ENCODE measurements at places on chromosomes 2 and 18. TPM values are rescaled to one million over a fixed set of nuclear protein-coding genes. Genes with fewer than 3 reads are reported as not detected.

AQP12B gene
- not detected for total RNA-seq

LIMS4 gene
- not detected for total RNA-seq

DCDC2C gene
- not detected for total RNA-seq

TMEM178A gene
- not detected for total RNA-seq

TNFRSF11A gene
- 1.2 TPM for total RNA-seq

ITPRIPL1 gene
- total RNA-seq = 21.2 TPM

TMEM198 gene
- 3.2 TPM for total RNA-seq

NXPH2 gene
- total RNA-seq = not detected

EPB41L3 gene
- not detected for total RNA-seq

COL6A3 gene
- not detected for total RNA-seq

ADCYAP1 gene
- total RNA-seq = not detected

GPR155 gene
- total RNA-seq = 0.69 TPM

STAT4 gene
- total RNA-seq = not detected

TMEM214 gene
- 20.8 TPM for total RNA-seq
